ENCODE measurements at places on chromosomes 16 and 17. TPM values are rescaled to one million over a fixed set of nuclear protein-coding genes. Genes with fewer than 3 reads are reported as not detected.
A peak's percentile ranks its signal among the peaks of the same experiment; 100 is the strongest.

C17orf67 gene
- 0.50 TPM for polyA plus RNA-seq

DNA sequence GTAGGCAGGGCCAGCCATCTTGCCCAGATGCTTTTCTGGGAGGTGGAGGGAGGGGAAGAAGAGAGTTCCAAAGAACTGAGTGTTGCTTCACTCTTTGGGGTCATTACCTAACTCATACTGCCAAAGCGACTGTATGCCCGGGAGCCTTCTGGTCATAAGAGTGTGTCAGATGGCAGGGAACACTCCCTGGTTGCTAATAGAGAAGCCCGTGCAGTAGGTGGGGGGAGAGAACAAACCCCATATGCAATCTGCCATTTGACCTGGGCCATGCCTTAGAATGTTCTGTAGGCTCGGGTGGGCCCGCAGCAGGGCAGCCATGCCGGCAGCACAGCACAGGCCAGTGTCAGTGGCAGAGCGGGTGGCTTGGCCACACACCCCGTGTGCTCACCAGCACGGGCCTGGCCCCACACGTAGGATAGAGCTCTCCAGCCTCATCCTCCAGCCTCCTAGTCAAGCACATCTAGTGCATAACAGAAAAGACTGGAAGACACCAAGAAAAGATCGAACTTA lies 120.5 kb downstream of the SOCS1 start:
- peak; percentile 31 for DNase-seq

DNA sequence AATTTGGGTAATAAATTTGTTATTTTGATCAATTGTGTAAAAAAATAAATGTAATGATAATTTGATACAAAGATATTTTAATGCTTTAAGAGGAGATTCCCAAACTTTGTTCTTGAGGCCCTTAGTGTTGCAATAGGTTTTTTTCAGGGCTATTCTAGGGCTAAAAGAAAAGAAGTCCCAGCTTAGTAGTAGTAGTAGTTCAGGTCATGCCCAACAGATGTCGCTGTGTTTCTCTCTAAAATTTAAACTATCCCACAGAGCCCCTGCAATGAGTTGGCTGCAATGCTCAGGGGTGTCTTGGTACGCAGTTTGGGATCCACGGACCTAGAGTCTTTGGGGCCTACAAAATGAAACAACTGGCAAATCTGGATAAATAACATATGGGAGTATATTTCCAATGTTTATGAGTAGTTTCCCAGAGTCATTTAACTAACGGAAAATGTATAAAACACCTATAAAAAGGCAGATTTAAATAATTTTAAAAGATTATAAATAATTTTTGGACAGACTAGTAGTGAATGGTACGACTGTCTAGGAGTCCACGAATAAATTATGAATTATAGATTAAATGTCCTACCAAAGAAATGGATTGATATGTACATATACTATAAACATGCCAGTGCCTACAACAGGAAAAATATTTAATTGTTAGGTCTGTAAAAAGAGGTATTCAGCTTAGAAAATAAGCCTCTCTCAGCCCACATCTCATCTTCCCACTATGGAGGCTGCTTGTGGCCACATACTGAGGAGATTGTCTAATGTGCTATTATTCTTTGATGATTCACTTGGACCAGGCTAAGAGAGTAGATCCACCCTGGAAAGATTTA lies 228.5 kb upstream of the PMFBP1 start:
- DNase-seq: peak; percentile 15

DNA sequence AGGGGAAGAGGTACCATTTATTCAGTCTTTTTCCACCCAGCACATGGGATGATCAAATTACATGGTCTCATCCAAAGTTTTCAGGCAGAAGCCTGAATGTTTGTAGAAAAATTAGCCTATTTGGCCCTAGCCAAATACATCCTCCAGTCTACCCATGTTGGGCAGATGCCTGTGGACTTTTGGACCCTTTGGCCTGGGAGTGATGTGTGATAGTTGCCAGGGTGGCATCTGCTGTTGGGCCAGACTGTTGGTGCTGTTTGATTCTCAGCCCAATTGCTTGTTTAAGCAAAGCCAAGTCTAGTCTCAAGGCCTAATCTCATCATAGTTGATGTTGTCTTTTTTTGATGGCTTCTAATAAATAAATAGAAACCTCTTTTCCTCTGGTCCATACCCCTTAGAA lies 419.0 kb downstream of the CDH13 start:
- DNase-seq: no peak

- no peak for DNase-seq
Measured at GRCh38 chr17:2994441-2994840, 69.0 kb downstream of the OR1D5 start.

- DNase-seq: no peak
Measured at GRCh38 chr16:24838554-24839266, 7.1 kb upstream of the SLC5A11 start.

- no peak for DNase-seq
Measured at GRCh38 chr16:75763204-75763603, 36.9 kb upstream of the CPHXL start.

DNA sequence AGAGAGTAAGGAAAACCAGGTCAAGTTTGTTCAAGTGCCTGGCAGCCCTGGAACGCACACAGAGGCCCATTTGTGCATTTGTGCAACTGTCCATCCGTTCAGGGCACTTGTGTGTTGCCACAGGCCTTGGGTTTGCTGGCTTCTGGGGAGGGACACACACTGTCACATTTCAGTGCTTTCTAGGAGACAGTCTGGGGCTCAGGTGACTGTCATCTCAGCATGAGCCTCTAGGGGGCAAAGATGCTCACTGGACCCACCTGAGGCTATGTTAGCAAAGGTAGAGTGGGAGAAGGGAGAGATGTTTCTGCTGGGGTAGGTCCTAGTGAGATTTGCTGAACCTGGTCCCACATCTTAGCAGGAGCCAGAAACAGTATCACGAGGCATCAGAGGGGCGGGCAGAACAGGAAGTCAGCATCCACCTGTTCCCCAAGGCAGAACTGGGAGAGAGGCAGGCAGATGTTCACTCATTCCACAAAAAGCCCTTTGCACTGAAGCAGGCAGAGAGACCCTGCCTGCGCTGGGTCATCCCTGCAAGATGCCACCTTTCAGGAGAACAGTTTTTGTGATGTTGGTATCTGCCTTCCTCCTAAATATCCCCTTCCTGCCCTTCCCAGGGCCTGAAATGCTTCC lies 48.5 kb downstream of the RAI1 start:
- no peak for DNase-seq

Data from BJ (cell line).